Dorsolateral prefrontal cortex (tissue), 122 donors: ENCODE measurements at places on chromosomes 11 and 22.

GRCh38 chr22:22085702-22086500 lies 103.3 kb upstream of the TOP3B start:
- DNase-seq, result no peak

DNA sequence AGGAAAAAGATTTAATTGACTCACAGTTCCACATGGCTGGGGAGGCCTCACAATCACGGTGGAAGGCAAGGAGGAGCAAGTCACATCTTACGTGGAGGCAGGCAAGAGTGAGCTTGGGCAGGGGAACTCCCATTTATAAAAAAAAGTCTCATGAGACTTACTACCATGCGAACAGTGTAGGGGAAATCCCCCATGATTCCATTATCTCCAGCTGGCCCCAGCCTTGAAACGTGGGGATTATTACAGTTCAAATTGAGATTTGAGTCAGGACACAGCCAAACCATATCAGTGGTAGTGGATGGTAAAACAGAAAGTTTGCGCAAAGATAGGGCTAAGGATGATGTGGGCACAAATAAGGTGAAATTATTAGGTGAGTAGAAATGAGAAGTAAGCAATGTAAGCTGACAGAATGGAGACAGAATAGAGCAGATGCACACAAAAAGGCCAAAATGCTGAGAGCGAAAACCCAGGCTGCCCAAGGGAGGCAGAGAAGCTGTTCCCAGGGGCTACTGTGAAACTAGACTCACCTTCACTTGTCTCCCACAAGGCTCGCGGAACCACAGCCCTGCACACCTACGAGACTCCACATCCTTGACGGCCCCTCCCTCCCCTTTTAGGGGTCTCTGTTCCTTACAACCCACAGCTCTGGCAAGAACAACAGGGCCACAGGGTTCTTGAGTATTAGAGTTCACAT lies 377.6 kb downstream of the CADM1 start:
- no peak for DNase-seq

DNA sequence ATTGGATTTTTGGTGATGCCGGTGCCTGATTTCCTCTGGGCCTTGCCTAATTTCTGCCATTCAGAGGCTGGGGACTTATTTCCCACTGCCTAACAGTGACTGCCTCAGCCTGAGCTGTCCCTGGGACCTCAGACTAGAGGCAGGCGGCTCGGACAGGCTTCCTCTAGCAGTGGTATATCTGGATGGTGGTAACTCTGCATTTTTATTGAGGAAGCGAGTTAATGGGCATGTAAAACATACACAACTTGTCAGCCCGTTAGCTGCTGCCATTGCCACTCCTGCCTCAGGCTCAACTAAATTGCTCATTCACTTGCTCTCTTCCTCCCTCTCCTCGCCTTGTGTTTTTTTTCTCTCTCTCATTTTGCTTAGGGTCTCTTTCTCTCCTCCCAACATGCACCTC lies 561.6 kb downstream of the BUD13 start:
- no peak for DNase-seq

- DNase-seq, result no peak
Observed at GRCh38 chr11:8341996-8342395, 78.3 kb upstream of the LMO1 start.

DNA sequence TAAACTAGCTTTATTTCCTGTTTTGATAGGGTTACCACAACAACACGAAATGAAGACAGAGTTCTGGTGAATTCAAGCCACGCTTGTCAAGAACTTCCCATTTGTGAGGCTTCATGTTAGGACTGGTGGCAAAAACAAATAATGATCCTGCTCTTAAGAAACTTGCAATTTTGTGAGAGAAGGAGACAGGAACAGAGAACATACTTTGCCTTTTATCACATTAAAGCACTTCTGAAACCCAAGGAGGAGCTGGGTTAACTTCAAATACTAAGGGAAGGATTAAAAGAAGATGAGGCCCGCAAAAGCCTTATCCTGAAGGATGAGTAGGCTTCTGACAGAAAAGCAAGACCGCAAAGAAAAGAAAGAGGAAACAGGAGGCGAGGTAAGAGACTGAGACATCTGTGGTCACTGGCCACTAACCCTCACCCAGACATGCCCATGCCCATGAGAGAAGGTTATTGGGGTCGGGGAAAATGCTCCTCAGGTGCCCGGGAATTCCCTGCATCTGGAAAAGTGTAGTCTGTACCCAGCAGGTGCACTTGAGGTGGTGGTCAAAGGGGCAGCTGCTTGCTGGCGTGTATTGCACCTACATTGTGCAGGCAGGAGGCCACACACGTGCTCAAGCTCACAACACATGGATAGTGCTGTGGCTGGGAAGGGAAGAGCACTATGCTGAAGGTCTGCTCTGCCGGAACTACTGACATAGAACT lies 50.5 kb downstream of the MAPK1 start:
- no peak for DNase-seq

- no peak for DNase-seq
Observed at GRCh38 chr11:114315749-114316368, 19.7 kb downstream of the NNMT start.

GRCh38 chr11:17076517-17077239 lies 789 bp downstream of the RPS13 start:
- DNase-seq, result no peak

DNA sequence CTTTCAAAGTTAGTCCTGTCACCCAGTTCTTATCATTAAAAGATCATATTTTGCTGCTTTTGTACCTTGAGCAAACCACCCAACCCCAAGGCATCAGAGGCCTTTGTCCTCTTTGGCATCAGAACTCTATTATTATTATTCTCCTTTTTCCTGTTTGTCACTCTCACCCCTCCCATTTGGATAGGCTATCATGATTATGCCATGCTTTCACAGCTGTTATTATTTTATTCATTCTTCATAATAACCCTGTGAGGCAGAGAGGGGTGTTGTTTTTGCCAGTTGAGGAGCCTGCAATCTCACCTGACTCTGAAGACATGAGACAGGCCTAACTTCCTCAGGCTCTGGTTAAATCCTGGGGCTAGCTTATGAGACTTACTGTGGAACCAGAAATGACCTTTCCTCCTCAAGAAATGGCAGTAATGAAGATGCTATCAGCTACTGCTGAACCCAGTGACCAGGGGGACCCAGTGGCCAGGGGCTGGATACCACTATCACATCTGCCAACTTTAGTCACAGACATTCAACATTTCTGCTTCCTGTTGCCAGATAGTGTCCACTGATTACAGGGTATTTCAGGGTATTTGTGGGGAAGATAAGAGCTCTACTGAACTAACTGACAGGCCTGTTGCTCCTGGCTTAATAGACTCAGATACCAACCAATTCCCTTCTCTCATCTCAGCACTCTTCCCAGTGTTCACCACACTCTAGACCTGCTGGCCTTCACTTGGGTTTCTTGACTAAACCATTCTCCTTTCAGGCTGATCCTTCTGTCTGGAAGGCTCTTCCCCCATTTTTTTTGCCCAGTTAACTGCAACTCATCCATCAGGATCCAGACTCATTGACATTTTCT lies 11.8 kb upstream of the SWAP70 start:
- no peak for DNase-seq

DNA sequence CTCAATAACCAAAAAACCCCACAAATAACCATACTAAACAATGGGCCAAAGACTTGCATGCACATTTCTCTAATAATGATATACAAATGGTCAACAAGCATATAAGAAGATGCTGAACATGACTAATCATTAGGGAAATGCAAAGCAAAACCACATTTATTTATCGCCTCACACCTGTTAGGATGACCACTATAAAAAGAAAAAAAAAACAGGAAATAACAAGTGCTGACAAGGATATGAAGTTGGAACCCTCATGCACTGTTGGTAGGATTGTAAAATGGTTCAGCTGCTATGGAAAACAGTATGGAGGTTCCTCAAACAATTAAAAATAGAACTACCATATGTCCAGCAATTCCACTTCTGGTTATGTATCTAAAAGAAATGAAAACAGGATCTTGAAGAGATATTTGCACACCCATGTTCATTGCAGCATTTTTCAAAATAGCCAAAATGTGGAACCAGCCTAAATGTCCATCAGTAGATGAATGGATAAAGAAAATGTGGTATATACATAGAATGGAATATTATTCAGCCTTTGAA lies 66.2 kb downstream of the AMBRA1 start:
- DNase-seq, result no peak

DNA sequence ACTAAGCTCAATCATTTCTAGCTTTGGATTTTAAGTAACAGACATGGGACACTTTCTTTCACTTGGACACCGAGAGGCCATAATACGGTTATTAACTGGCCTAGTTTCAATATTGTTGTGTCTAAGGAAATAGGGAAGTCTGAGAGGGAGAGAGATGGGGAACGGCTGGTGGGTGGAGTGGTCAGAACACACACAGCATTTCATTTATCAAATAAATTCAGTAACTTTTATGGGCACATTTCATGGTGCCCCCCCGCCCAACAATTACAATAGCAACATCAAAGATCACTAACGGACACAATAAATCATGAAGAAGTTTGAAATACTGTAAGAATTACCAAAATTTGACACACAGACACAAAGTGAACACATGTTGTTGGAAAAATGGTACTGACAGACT lies 10.7 kb downstream of the PRPF19 start:
- no peak for DNase-seq

- DNase-seq, result no peak
Observed at GRCh38 chr22:17882727-17883126, 108.5 kb upstream of the BID start.

DNA sequence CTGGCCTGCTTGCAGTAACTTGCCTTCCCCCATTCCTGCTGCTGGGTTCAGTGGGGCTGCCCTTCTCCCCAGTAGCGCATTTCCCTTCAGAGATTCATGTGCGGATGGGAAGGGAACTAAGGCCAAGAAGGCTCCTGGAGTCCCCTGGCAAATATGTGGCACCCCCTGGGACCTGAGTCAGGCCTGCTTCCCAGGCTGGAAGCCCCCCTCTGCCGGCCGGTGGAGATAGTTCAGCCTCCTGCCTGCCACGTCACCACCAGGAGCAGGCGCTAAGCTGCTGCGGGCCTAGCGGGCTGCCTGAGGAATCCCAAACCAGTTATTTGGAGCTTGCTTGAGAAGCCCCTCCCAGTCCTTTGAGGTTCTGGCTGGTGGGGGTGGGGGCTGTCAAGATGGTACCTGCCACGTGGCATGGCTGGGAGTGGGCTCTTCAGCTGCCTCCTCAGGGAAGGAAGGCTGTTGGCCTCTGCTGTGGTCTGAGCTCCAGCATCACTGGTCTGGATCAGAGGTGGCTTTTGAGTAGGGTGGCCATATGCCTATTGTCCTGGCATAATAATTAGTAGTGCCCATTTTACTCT lies 2.0 kb downstream of the SERPINH1 start:
- DNase-seq, result no peak

GRCh38 chr11:36104660-36104992 lies 160.8 kb downstream of the LDLRAD3 start:
- no peak for DNase-seq

DNA sequence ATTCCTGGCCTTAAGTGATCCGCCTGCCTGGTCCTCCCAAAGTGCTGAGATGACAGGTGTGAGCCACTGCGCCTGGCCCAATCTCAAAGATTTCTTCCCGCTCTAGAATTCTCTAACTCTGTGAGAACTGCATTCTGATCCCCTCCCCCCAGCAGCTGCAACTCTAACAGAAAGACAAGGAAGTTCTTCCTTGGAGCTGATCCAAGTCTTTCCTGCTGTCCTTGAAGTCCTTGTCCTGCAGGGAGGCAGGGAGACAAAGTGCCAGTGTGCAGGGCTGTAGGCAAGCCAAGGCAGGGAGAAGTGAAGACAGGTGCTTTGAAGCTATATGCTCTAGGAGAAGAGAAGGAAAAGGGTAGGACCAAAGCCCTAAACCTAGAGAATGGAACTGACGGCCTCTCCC lies 9.5 kb upstream of the GGA1 start:
- DNase-seq, result no peak

DNA sequence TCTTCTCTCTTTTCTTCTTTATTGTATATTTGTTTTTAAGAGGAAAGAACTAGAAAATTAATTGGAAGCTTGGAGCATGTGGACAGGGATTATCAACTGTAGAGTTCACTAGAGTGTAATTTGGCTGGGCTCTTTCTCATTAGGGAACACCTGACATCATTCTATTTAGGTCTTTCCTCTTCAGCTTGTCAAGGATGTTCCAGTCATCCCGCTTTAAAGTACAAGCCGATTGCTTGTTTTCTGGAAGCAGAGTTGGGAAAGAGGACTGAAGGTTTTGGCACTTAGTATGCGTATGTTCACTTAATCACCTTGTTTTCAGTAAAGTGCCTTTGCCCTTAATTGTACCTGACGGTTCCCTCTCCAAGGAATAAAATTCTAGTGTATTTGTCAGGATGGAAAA lies 111.6 kb downstream of the WNT11 start:
- DNase-seq, result no peak

DNA sequence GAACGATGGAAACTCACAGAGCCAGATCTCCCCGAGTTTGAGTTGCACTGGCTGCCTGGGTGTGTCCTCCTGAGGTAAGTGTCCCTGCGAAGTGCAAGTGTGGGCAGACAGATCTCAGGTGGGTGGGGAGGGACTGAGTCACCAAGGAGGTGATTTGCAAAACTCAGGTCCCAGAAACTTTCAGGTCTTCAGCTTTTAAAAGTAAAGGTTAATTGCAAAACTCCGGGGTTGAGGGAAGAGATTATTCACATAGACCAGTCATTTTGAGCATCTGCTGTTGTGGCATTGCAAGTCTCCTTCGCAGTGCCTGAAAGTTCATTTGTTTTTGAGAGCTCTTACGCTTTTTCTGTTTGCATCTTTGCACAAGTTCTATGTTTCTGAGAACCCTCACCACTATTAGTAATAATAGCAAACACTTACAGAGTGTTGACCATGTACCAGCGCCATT lies 7.1 kb downstream of the CD44 start:
- no peak for DNase-seq

- no peak for DNase-seq
Observed at GRCh38 chr11:115939104-115939730, 435.0 kb upstream of the CADM1 start.

- DNase-seq, result no peak
Observed at GRCh38 chr22:22195265-22196017, 49.1 kb upstream of the VPREB1 start.

DNA sequence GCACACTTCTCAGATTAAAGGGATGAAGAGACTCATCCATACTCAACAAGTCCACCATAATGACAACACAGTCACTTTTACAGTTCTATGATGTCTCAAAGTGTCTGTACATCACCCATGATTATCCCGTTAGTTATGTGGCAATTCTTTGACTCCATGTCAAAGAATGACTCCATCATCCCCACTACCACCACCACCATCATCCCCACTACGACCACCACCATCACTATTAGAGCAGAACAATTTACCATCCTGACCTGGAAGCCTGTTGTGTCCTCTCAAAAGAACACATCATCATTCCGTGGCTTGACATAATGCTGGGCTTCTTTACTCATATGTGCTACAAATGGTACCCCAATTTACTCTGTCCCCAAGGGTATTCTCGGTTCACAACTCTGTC lies 13.7 kb downstream of the PRR5L start:
- DNase-seq, result no peak

GRCh38 chr11:45267052-45267451 lies 19.1 kb downstream of the SYT13 start:
- no peak for DNase-seq

DNA sequence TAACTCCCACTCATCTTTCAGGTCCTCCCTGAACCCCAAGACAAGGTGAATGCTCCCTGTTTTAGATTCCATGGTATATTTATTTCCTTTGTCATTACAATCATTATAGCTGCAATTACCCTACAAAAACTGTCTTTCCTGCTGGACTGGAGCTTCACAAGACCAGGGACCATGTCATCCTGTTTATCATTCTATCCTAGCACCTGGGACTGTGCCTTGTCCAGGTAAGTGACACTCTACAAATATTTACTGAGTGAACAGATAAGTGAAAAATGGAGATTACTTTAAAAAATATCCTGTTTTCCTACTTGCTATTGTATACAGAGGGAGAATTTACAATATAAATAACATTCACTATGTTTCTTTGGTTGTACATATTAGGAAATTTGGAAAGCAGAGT lies 22.5 kb upstream of the ELF5 start:
- no peak for DNase-seq

GRCh38 chr11:43747130-43747802 lies 66.7 kb downstream of the HSD17B12 start:
- no peak for DNase-seq
